ENCODE measurements at places on chromosomes 5 and 9. TPM values are rescaled to one million over a fixed set of nuclear protein-coding genes. Genes with fewer than 3 reads are reported as not detected.

DNA sequence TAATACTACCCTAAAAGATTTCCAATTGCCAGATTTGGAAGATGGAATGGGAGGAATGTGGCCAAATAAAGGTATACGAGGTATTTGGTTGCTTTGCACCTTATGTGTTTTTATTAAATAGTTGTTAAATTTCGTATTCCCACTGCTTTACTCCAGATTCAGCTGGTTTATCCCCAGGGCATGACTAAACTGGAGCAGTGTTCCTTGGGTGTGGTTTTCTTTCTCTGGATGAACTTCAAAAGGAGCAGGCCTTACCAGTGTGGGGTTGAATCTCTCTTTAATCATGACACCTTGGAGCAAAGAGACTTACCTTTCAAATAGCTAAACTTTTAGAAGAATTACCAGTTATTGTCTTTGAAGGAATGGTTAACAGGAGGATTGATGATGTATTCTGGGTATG, 121.7 kb upstream of the BNC2 start:
- H3K27ac ChIP-seq = no peak overlapping the region
- H3K4me1 ChIP-seq = no peaks in the 10 kb centered on the region
- no peaks in the 10 kb centered on the region for H3K36me3 ChIP-seq
- no peak for DNase-seq
- H3K4me3 ChIP-seq = no peak overlapping the region

- H3K27ac ChIP-seq = no peak overlapping the region
- no peak for DNase-seq
- H3K4me1 ChIP-seq = no peaks in the 10 kb centered on the region
- no peaks in the 10 kb centered on the region for H3K36me3 ChIP-seq
These were observed 87.9 kb upstream of the TRIO start for GRCh38 chr5:14054965-14055963.

GRCh38 chr9:127221695-127222094, 42.9 kb upstream of the GARNL3 start:
- H3K36me3 ChIP-seq = no peaks in the 10 kb centered on the region
- H3K4me1 ChIP-seq = peaks cover 17% of the 10 kb centered on the region
- no peak overlapping the region for H3K27ac ChIP-seq
- no peak for DNase-seq
- no peak overlapping the region for H3K4me3 ChIP-seq

DNA sequence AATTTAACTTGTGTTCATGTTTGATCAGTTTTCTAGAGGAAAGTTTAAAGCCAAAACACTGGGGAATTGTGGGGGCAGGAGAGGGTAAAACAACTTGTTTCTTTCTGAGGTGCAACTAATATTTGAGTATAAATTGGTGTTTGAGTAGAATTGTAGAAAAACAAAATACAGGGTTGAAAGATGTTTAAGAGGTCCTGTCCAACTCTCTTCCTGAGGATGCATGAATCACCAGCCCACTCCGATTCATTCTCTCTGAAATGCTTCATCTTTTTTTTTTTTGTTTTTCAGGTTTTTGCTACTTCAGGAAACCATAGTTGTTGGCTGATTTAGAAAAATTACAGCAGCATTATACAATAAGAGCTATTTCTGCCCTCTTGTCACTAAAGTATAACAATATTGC, 42.4 kb upstream of the TMC1 start:
- DNase-seq = no peak
- H3K4me3 ChIP-seq = no peak overlapping the region
- no peaks in the 10 kb centered on the region for H3K27me3 ChIP-seq
- peaks cover 5% of the 10 kb centered on the region for H3K4me1 ChIP-seq
- H3K27ac ChIP-seq = no peak overlapping the region

GRCh38 chr9:127572961-127573721, 38.9 kb upstream of the STXBP1 start:
- peak overlapping the region; percentile 41 for H3K27ac ChIP-seq
- H3K4me1 ChIP-seq = peaks cover 60% of the 10 kb centered on the region
- DNase-seq = no peak
- no peaks in the 10 kb centered on the region for H3K27me3 ChIP-seq
- no peaks in the 10 kb centered on the region for H3K36me3 ChIP-seq

- H3K27me3 ChIP-seq = no peaks in the 10 kb centered on the region
- H3K36me3 ChIP-seq = no peaks in the 10 kb centered on the region
- no peak overlapping the region for H3K27ac ChIP-seq
These were observed 89.0 kb downstream of the RFX3 start for GRCh38 chr9:3436629-3437420.

DNA sequence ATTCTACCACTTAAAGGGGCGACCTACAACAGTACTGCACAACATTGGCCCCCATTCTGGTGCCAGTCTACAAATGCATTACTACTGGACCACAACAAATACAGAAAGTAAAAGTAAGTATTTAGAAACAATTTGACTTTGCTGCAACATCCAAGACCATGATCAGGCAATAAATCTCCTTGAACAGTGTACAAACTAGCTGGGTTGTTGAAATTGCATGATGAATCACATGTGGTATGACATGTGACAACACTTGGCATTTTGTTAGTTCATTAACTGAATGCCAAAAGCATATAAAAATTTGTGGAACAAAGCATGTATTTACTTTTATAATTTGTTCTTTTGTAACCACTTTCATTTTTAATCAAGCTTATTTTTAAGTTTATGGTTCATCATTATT, 270.5 kb downstream of the NFIB start:
- no peaks in the 10 kb centered on the region for H3K36me3 ChIP-seq
- H3K4me3 ChIP-seq = no peak overlapping the region
- H3K4me1 ChIP-seq = no peaks in the 10 kb centered on the region
- H3K27ac ChIP-seq = no peak overlapping the region
- DNase-seq = no peak

- no peaks in the 10 kb centered on the region for H3K27me3 ChIP-seq
- H3K4me3 ChIP-seq = no peak overlapping the region
- DNase-seq = no peak
- H3K36me3 ChIP-seq = no peaks in the 10 kb centered on the region
- peak overlapping the region; percentile 33 for H3K27ac ChIP-seq
- H3K4me1 ChIP-seq = no peaks in the 10 kb centered on the region
These were observed 170.7 kb upstream of the ZNF618 start for GRCh38 chr9:113705306-113705927.

DNA sequence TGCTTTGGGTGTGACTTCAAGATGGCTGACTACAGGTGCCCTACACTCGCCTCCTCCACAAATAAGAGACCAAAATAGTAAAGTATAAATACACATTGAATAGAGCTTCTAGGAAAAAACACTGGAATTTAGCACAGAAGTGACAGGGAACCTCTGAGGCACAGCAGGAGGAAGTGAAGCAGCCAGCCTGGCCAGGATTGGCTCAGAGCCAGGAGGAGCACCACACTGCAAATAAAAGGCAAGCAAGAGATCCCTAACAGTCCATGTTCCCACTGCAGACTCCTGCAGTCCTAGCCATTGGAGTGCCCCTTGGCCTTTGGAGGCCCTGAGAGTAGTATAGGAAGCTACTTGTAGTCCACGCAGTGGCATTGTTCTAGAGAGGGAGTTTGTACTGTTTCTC, 186.7 kb upstream of the TLX3 start:
- H3K27me3 ChIP-seq = no peaks in the 10 kb centered on the region
- no peak overlapping the region for H3K4me3 ChIP-seq
- H3K27ac ChIP-seq = no peak overlapping the region
- no peak for DNase-seq
- no peaks in the 10 kb centered on the region for H3K36me3 ChIP-seq

- H3K4me3 ChIP-seq = no peak overlapping the region
- no peaks in the 10 kb centered on the region for H3K36me3 ChIP-seq
- H3K27ac ChIP-seq = no peak overlapping the region
- DNase-seq = no peak
- no peaks in the 10 kb centered on the region for H3K27me3 ChIP-seq
These were observed 37.8 kb upstream of the S1PR3 start for GRCh38 chr9:88953381-88954029.

SPATA9 gene
- polyA plus RNA-seq = 1.1 TPM

SHISAL2B gene
- polyA plus RNA-seq = not detected

LIFR gene
- polyA plus RNA-seq = 9.7 TPM

CDH6 gene
- 0.18 TPM for polyA plus RNA-seq

GLDC gene
- polyA plus RNA-seq = 0.19 TPM

EQTN gene
- 0.26 TPM for polyA plus RNA-seq

PCDHA7 gene
- 0.11 TPM for polyA plus RNA-seq
